ENCODE measurements at places on chromosomes 5 and 9. TPM values are rescaled to one million over a fixed set of nuclear protein-coding genes. Genes with fewer than 3 reads are reported as not detected.

- no peak overlapping the region for H3K4me3 ChIP-seq
- no peak overlapping the region for H3K27ac ChIP-seq
- no peaks in the 10 kb centered on the region for H3K27me3 ChIP-seq
- H3K36me3 ChIP-seq = no peaks in the 10 kb centered on the region
- no peaks in the 10 kb centered on the region for H3K4me1 ChIP-seq
- DNase-seq = no peak
These were observed 241.2 kb downstream of the CETN3 start for GRCh38 chr5:90168399-90168798.

DNA sequence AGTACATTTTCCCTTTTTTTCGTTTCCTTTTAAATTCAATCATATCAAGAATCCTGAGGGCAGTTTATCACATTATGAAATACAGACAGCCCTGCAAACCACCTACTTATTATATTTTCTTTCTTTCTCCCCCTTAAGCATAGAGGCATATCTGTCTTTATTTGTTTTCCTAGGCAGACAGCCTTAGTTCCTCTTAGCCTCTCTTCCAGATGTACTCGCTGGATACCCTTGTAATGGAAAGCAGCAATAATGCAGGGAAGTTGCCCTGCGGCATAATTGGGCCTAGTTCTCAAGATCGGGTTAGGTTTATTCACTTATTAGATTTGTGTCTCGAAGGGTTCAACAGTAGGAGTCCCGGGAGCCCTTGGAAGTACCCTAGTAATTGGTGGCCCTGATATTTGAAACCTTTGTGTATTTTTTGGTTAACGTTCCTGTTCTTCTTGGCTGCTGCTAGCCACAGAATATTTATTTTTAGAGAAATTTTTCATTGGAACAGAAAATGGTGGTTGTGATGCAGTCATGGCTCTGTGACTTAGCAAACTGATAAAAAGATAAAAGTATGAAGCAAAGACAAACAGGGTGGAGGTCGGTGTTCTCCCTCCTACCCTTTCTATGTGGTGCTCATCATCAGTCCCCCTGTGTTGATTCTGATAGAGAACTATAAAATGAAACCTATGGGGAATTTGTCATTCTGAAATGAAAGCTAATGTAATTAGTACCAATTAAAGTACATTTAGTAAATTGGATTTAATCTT, 6.4 kb downstream of the TLE4 start:
- peak overlapping the region; percentile 43 for H3K27ac ChIP-seq
- DNase-seq = no peak
- H3K4me3 ChIP-seq = no peak overlapping the region
- no peaks in the 10 kb centered on the region for H3K36me3 ChIP-seq
- H3K4me1 ChIP-seq = no peaks in the 10 kb centered on the region
- H3K27me3 ChIP-seq = no peaks in the 10 kb centered on the region

DNA sequence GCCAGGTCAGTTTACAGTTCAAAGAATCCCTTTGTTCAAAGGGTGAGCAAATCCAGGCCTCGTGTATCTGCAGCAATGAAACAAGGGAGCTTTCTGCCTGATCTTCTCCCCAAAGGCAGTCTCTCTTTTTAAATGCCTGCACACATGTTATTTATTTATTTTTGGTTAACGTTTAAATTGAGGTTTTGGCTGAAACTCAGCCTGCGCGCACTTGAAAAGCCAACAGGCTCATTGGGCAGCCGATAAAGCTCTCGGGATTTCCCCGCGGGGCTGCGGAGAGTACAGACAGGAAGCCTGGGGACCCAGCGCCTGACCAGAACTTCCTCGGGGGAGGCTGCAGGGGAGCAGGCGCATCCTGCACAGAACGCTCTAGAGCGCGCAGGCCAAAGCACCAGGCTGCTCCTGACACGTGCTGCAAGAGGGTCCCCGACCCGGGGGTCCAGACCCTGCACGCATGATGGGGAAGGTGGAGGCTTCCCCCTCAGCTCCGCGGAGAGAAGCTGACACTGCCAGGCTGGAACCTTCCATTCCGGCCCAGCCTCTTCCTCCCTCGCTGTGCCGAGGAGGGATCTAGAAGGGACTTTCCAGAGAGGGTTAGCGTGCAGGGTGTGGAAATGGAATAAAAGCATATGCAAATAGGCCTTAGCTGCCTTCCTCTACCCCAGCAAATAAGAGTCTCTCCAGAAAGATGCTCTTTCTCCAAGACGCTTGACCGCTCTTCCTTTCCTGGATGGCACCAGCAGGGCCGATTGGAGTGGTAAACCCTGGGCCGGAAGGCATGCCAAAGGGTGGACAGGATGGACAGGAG, 46.1 kb downstream of the PTTG1 start:
- no peak overlapping the region for H3K27ac ChIP-seq
- no peaks in the 10 kb centered on the region for H3K36me3 ChIP-seq
- no peaks in the 10 kb centered on the region for H3K4me1 ChIP-seq
- H3K27me3 ChIP-seq = no peaks in the 10 kb centered on the region
- DNase-seq = no peak

DNA sequence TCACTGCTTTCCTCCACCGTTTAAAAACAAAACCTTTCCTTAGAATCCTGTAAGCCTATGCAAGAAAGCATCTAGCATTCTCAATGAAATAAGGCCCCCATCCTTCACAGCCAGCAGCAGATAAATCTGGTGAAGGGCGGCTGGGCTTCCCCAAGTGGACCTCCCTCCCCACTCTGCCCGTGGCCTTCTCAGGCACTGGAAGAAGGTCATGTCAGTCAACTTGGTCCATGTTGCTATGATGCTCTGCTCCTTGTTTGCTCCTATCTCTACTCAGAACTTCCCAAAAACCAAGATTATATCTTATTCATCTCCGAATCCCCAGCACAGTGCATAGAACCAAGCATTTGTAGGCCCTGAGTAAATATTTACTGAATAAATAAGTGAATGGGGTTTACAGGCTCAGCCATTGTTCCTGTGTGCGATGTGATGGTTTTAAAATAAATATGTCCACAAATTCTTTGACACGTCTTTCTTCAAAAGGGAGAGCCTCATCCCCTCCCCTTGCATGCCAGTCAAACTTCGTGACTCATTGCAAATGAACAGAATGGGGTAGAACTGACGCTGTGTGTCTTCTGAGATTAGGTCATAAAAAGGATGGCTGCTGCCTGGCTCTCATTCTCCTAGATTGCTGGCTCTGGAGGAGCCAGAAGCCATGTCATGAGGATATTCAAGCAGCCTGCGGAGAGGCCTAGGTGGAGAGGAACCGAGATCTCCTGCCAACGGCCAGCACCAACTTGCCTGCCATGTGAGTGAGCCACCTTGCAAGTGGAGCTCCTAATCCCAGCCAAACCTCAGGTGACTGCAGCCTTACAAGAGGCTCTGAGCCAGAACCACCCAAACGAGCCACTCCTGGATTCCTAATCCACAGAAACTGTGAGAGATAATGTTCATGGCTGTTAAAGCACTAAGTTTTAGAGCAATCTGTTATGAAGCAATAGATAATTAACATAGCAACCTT, 70.5 kb downstream of the MED27 start:
- DNase-seq = no peak
- no peak overlapping the region for H3K27ac ChIP-seq
- no peak overlapping the region for H3K4me3 ChIP-seq
- no peaks in the 10 kb centered on the region for H3K4me1 ChIP-seq
- H3K36me3 ChIP-seq = peaks cover 3% of the 10 kb centered on the region

- no peaks in the 10 kb centered on the region for H3K36me3 ChIP-seq
- DNase-seq = no peak
These were observed 245.8 kb downstream of the MTRR start for GRCh38 chr5:8114597-8115266.

DNA sequence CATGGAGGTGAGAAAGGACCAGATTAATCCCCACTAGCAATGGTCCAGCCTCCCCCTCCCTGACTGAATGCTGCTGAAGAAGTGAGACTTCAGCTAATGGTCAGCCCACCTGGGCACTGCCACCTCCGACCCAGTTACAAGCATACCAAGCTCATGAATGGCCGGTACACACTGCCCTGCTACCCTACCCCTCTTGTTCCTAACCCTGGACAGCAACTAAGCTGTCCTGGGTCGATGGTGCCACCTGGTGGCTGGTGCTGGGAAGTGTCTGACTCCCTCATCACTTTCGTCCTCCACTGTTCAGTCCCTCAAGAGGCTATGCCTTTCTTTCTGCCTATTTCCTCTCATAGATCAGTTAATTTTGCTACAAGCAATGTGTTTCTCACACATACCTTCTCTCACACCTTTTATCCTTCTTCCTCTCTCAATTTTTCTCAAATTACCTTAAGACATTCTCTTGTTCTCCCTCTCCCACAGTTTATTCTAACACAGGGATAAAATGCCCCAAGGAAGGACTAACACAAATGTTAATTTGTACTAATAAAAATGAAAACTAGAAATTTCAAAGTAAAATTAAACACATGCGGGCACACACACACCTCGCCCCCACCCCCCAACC, 42.4 kb downstream of the PAX5 start:
- no peaks in the 10 kb centered on the region for H3K4me1 ChIP-seq
- no peaks in the 10 kb centered on the region for H3K27me3 ChIP-seq
- H3K36me3 ChIP-seq = no peaks in the 10 kb centered on the region
- no peak overlapping the region for H3K4me3 ChIP-seq
- no peak for DNase-seq

- DNase-seq = no peak
- H3K4me1 ChIP-seq = no peaks in the 10 kb centered on the region
- H3K27me3 ChIP-seq = no peaks in the 10 kb centered on the region
These were observed 42.3 kb downstream of the SNCAIP start for GRCh38 chr5:122354293-122354692.

- no peak overlapping the region for H3K27ac ChIP-seq
- no peaks in the 10 kb centered on the region for H3K4me1 ChIP-seq
- DNase-seq = no peak
- no peaks in the 10 kb centered on the region for H3K27me3 ChIP-seq
- peaks cover 57% of the 10 kb centered on the region for H3K36me3 ChIP-seq
- no peak overlapping the region for H3K4me3 ChIP-seq
These were observed 23.9 kb upstream of the AFAP1L1 start for GRCh38 chr5:149247726-149248125.

- no peak overlapping the region for H3K27ac ChIP-seq
- H3K27me3 ChIP-seq = no peaks in the 10 kb centered on the region
- H3K4me3 ChIP-seq = no peak overlapping the region
- no peaks in the 10 kb centered on the region for H3K4me1 ChIP-seq
These were observed 95.0 kb downstream of the ADAMTSL1 start for GRCh38 chr9:18568973-18569372.

DNA sequence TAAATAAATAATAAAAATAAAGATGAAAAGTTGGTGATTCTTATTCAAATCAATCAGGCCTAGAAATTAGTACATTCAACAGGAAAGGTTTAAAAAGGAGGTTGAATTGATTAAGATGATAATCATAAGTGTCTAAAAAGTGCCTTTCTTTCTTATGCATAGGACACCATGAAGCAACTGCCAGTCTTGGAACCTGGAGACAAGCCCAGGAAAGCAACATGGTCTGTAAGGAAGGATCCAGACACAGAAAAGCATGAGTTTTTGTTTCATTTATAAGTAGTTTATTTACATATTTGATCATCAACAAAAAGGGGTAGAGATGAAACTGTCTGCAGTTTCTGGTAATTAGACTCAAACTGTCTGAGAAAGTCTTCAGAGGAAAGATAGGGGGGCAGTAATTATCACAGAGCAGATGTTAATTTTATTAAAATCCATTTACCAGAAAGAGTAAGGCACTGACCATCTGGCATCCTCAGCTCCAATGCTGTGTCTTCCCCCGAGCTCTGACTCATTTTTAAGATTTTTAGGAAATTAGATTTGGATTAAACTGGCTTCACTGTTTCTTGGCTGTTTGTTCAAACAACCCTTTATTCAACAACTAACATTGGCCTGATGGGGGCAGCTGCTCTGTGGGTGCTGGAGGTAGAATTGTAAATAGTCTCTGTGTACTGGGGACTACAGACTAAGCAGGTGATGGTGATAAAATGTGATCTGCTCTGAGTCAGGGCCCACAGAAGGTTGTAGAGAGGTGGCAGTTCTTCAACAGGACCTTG, 2.7 kb downstream of the RABEPK start:
- no peak overlapping the region for H3K27ac ChIP-seq
- H3K4me1 ChIP-seq = no peaks in the 10 kb centered on the region
- H3K27me3 ChIP-seq = no peaks in the 10 kb centered on the region
- no peak overlapping the region for H3K4me3 ChIP-seq

DNA sequence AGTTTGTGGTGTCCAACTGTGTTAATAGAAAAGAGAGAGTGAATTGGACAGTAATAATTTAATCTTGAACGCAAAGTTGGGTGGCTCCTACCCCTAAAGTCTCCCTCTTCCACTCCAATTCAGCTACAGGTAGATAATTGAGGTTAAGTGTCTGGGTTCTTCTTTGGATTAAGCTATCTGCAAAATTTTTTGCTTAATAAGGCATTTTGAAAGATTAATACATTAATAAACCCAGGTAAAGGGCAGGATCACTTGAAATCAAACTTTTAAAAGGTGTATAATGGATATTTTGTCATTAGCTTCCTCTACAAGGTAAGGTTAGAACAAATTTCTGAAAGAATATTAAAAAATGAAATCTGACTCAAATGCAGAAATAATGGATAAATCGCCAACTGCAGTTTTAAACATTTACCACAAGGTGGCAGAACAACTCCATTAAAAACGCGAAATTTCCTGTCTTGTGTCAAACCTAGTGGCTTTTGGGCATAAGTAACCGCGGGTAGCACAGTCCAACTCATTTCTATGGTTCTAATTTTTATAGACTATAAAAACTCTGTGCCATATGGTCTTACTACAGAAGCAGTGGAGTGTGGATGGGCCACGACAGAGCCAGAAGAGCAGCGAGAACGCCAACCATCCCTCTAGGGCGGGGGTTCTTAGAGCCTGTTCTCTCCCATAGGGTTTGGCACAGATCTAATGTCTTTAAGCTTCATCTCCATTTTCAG, 276.5 kb downstream of the ARHGEF28 start:
- no peak overlapping the region for H3K27ac ChIP-seq
- no peaks in the 10 kb centered on the region for H3K36me3 ChIP-seq
- no peak for DNase-seq

Gene ERP44
- total RNA-seq = 10.7 TPM

DNA sequence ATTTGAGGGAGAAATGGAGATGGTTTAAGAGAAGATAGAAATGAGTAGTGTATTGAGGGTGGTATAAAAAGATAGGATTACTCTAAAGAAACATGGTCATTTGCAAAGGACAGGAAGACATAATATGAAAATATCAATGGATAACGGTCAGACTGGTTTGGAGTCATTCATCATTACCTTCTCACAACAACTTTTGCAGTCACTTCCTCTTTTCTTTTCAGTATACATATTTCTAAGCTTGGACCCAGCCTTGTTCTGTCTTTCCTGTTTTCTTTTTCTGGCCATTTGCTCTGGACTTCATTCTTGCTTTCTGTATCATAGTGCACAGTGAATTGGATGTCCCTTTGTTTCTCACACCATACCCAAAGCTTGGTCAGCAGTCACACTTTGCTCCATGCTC, 966.5 kb upstream of the TYRP1 start:
- H3K27ac ChIP-seq = no peak overlapping the region
- H3K36me3 ChIP-seq = no peaks in the 10 kb centered on the region
- H3K4me1 ChIP-seq = no peaks in the 10 kb centered on the region

GRCh38 chr9:121261107-121261460, 6.9 kb upstream of the GSN start:
- no peaks in the 10 kb centered on the region for H3K36me3 ChIP-seq
- DNase-seq = no peak
- H3K4me3 ChIP-seq = no peak overlapping the region
- no peaks in the 10 kb centered on the region for H3K4me1 ChIP-seq
- H3K27me3 ChIP-seq = no peaks in the 10 kb centered on the region
- H3K27ac ChIP-seq = no peak overlapping the region

Measured in ascending aorta (tissue), 2 donors.